ENCODE measurements at places on chromosomes 6 and 20.

DNA sequence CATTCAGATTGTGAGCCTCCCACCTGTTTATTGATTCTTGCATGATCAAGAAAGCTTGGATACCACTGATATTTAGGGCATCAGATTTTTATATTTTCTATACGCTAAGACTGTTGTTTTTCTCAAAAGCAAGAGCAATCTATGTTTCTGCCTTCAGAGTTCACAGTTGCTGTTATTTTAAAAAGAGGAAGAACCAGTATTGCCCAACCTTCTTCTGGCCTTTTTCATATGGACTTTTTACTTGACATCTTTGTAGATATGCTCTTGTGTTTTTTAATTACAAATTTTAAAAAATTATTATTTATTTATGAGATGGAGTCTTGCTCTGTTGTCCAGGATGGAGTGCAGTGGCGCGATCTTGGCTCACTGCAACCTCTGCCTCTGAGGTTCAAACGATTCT, 28.9 kb downstream of the SLC17A5 start:
- no peak for DNase-seq

DNA sequence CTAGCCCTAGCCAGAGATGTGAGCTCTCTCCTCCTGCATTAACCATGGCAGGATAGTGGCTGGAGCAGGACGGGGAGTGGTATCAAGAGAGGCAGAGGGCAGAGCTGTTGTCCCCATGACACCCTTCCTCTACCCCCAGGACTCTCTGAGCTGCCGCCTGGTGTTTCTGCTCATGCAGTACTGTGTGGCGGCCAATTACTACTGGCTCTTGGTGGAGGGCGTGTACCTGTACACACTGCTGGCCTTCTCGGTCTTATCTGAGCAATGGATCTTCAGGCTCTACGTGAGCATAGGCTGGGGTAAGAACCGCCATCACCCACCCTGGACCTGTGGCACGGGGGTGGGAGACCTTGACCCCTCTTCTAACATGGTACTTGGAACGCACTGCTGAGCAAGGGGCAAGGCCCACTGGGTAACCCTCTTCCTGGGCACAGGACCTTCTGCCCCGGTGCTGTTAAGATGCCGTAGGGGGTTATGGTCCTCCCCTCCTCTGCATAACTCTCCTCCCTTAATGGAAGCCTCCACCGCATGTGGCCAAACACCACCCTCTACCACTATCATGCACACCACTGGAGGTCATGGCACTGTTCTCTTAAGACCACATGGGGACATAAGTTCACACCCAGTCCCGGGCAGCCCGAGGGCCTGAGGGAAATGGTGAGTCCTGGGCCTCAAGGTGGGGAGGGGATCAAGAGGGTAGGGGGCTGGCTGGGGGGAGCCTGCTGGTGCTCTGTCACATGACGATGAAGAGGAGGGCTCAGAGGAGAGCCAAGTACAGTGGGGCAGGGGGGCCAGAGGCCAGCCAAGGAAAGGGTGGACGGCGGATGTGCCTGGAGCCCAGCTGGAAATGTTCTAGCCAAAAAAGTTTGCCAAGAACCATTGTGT, 25.1 kb downstream of the GLP1R start:
- DNase-seq, result no peak

GRCh38 chr6:76220805-76221204, 148.3 kb upstream of the IMPG1 start:
- no peak for DNase-seq

DNA sequence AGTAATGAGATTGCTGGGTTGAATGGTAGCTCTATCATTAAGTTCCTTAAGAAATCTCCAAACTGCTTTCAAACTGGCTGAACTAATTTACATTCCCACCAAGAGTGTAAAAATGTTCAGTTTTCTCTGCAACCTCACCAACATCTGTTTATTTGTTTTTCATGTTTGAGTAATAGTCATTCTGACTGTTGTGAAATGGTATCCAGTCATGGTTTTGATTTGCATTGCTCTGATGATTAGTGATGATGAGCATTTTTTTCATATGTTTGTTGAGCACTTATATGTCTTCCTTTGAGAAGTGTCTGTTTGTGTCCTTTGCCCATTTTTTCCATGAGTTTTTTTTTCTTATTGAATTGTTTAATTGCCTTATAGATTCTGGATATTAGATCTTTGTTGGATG, 24.9 kb downstream of the DEFB125 start:
- no peak for DNase-seq

DNA sequence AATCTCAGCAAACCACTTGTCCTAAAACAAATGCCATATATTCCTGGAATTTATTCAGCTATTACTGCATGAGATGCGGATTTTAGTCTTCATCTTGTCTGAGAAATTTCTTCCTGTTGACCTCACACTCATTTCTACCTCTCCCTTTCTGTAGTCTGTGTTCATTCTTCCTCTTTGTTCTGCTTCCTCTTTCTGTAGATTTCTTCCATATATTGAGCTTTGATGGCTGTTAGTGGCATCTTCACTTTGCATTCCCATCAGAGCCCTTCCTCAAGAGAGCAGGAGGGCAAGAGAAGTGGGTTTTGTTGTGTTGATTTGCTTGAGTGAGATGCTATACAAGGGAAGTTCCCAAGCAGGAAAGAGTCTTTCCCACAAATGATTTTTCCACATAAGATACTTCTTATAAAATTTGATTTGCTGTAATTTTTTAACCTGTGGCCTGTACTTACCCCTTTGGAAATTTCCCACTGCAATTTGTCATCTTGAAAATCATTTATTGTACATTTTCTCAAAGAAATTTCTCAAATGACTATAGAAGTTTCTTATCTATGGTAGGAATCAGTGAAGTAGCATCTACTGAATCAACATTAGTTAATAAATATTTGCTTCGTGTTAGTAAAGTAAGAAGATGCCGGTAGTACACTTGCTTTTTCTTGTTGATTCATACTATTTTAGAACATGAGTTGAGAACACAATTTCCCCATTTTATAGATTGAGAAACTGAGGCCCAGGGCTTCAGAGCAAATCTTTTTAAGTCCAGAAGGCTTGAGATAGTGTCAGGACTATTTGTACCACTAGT, 43.8 kb downstream of the MAP3K4 start:
- no peak for DNase-seq

DNA sequence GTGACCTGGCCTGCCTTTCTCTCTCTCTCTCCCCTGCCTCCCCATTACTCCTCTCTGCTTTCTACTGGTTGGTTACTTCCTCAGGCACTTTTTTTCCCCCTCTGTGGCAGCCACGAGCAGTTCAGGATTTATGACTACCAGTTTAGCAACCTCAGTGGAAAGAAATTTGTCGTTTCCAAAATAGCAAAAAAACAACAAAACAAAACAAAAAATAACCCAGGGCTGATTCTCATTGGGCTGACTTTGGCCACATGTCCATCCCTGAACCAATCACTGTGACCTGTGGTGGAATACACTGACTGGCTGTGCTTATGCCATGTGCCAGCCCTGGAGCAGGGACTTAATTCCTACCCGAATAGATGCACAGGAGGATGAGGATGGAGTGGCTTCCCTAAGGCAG, 137.4 kb downstream of the TFAP2C start:
- no peak for DNase-seq

GRCh38 chr6:439641-440167, 48.2 kb downstream of the IRF4 start:
- no peak for DNase-seq

DNA sequence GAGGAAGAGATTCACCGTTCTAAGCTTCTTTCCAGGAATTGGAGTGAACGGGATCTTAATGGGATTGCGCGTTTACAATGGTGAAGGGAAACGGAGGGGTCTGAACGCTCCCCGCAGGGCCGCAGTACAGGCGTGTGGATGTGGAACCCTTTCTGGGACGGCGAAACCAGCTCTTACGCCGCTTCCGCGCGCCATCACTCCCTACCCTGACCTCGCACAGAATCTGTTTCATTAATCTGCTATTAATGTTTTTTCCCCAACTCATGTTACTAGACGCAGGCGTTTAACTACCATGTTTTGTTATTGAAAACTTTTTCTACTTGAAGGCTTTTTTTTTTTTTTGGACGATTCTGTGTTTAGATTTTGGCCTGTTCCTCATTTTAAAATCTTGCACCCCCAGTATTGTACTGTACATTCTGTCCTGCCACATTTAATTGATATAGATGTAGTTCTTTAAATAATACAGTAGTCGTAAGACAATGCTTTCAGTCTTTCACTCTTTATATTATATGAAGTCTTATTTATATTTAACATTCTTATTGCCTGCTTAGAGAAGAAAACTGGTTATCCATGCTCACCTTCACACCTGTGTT, 696 bp upstream of the SUPT3H start:
- DNase-seq, result peak; percentile 40

- DNase-seq, result no peak
These were observed 22.6 kb upstream of the SYNDIG1 start for GRCh38 chr20:24446811-24447210.

GRCh38 chr6:37103169-37104039, 66.5 kb upstream of the PIM1 start:
- DNase-seq, result no peak

DNA sequence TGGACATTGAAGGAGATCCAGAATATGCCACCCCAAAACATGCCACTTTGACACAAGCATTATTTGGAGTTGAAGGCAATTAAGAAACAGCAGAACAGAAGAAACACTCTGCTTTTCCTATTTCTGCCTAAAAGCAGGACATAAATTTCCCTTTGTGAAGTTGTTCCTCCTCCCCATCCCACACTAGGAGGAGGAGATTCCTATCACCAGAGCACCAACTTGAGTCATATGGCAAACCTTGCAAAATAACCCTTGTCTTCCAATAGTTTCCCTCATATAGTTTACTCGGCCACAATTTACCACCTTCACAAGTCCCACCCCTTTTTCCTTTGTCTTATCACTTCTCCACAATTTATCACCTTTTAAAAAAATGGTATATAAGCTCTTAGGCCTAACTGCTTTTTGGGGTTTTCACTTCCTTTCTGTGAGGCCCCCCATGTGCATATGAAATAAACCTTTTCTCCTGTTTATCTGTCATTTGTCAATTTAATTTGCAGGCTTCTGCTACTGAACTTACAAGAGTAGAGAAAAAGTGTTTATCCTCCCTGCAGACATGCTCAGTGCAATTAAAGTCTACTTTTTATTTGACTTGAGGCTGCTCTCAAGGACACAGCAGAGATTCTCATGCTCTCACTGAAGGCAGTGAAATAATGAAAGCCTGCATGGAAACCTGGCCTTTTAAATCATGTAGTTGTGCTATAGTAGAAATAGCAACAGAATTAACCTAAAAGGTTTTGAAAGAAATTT, 2.8 kb upstream of the RAB23 start:
- no peak for DNase-seq

DNA sequence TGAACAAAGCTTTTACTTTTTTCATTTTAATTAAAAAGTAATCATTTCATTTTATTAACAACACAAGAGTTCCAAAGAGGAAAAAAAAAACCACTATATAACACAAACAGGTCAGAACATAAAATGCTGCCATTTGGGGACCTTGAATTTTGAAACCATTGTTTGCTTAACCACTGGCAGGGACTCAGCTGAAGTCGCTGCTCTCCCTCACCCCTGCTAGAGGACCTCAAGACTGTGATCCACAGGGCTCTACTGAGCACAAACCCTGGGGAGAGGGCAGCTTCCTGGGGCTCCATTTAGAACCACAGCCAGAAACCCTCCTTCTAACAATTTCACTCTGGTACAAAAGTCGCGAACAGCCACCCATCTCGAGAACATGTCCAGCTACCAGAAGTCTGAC, 28.8 kb downstream of the NCOA5 start:
- DNase-seq, result no peak

GRCh38 chr6:31908791-31909190, 6.9 kb upstream of the ZBTB12 start:
- DNase-seq, result peak; percentile 58

GRCh38 chr20:49187330-49187850, 744 bp downstream of the STAU1 start:
- DNase-seq, result no peak

- DNase-seq, result no peak
These were observed 51.4 kb downstream of the NCOA7 start for GRCh38 chr6:125842091-125842626.

DNA sequence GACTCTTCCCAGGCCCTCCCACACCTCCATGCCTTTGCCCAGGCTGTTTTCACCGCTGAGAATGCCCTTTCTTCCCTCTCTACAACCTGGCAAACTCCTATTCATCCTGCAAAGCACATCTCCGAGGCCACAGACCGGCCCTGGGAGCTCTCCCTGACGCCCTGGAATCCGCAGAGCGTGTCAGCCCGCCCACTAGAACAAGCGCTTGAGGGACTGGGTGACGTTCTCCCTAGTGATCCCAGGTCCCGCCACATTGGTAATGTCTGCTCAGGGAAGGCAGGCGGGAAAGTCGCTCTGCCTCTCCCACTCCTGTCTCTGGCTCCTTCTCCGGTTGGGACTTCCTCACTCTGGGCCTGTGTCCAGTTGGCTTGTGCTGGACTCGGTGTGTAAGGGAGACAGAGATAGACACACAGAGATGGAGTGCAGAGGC, 61.6 kb downstream of the SRC start:
- DNase-seq, result no peak

- DNase-seq, result peak; percentile 15
These were observed 8.9 kb downstream of the TIAM2 start for GRCh38 chr6:155004017-155004416.

GRCh38 chr6:107689190-107689589, 134.9 kb downstream of the SCML4 start:
- no peak for DNase-seq

DNA sequence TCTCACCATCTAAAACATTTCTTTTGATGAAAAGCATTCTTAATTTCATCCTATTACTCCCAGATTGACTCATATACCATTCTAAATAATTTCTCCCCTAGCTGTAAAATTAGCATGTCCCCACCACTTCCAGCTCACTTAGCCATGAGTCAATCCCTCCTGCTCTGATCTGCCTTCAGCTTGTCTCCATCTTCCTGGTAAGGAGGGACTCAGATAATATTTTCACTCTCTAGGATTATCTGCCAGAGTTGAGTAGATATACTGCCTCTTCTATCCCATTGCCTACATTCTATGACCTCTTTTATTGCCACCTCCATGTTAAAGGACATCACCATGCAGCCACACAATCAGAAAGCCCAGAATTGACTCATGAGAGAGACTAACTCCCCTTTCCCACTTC, 348.8 kb upstream of the POU3F2 start:
- DNase-seq, result no peak

DNA sequence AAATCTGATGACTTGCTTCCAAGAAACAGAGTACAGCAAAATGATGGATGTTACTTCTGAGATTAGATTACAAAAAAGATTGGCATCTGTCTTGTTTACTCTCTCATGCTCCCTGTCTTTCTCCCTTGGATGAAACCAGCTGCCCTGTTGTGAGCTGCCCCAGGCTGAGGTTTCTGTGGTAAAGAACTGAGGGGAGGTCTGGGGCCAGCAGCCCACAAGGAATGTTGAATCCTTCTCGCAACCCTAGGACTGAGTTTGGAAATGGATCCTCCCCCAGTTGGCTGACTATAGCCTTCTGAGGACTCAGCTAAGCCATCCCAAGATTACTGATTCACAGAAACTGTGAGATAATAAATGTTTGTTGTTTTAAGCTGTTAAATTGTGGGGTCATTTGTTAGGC, 5.6 kb upstream of the HECA start:
- DNase-seq, result no peak

DNA sequence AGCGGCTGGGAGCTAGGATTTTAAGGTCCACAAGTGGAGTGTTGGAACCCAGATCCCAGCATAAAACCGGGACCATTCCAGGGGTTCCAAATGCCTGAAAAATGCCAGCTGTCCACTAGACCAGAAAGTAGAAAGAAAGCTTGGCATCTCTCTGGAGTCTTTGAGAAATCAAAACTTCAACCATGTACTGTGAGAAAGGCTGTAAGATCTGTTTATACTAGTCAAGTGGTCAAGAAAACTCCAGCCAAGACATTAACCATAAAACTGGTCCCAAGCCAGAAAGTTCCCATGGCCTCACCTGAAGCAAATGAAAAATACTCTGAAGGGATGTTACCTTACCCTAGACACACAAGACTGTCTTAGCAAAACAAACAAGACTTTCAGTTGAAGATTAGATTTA, 112.6 kb downstream of the DCDC2 start:
- no peak for DNase-seq
